ENCODE measurements at places on chromosomes 7 and 10.

DNA sequence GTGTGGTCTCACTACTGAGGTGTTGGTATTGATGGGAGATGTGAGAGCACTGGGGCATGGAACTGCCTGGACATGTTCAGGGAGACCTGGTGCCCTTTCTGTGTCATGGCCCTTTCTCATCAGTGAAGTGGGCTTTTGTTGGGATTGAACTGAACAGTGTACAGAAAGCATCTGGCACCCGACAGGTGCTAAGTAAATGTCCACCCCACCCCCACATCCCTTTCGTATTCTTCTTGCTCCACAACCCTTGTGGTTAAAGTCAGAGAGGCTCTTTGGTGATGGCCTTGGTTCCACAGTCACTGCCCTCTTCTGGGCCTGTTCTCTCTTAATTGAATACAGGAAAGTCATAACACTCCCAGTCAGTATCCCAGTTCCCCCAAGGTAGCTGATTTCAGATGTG, 5.4 kb downstream of the NOM1 start:
- DNase-seq: no peak

DNA sequence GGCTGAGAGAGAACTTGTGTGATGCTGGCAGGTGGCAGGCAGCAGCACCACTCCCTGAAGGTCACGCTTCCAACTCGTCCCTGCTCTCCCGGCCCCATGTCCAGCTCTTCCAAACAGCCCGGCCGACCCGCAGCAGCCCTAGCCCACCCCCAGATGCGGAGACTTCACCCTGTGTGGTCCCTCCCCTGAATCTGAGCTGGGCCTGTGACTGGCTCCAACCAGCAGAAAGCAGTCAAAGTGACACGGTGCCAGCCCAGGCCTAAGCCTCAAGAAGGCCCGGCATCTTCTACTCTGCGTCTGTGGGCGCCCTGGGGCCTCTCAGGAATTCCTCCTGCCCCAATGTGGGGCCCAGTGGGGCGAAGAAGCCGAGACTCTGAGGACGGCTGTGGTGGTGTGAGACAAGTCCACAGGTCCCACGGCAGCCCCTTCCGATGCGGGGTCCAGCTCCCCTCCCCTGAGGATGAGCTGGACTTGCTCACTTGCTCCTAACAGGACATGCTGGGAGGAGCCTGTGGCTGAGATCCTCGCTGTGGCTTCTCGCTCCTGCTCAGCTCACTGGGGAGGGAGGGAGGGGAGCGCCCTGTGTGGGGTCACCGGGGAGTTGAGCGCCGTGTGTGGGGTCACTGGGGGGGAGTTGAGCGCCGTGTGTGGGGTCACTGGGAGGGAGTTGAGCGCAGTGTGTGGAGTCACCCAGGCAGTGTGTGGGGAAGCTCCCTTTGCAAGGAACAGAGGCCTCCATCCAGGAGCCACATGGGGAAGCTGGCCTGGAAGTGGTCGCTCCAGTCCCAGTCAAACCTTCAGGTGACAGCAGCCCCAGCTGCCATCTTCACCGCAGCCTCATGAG, 9.5 kb downstream of the STK32C start:
- no peak for DNase-seq

DNA sequence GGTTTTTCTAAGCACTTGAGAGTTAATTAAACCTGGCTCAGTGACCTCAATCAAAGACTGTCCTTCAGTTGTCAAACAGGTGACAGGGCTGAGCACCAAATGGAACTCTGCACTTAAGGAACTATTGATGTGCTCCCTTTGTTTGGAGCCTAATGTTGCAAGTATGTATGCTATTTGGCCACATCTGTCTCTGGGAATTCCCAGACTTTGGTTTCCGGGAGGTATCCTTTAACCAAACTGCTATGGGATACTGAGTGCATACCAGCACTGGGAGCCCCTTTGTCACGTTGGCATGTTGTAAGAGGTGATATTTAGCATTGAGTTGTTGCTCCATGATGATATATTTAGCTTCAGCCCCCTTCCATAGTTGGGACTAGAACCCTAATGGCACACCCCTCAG, 25.2 kb downstream of the ASZ1 start:
- no peak for DNase-seq

GRCh38 chr10:24408365-24408764, 199.4 kb downstream of the KIAA1217 start:
- DNase-seq: no peak

All from stimulated activated naive B cell treated with anti-CD40 and anti-IgM and Interleukin-4, amounts not matched to agents 10 μg/mL and 1 μg/mL and 100 μg/mL, for 72 hours (primary cell).